ENCODE measurements at places on chromosomes 11 and 22.
A peak's percentile ranks its signal among the peaks of the same experiment; 100 is the strongest.

- no peak for DNase-seq
Observed at GRCh38 chr11:68457898-68458249, 2.7 kb upstream of the PPP6R3 start.

DNA sequence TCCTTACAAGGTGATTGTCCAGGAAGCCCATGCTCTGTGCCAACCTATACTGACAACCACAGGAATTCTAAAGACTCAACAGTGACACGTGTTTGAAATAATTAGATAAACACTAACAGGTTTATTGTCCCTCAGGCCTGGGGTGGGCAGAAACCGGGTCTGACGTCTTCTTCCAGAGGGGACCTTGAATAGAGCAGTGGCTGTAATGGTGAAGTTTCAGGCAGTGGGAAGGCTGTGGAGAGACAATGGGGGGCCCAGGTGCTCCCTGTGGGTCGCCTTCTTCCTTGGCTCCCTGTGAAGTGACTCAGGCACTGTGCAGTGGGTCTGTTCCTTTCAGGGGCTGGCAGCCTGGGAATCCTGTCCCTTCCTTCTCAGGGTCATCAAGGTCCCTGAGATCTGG lies 54.6 kb downstream of the OTOG start:
- no peak for DNase-seq

DNA sequence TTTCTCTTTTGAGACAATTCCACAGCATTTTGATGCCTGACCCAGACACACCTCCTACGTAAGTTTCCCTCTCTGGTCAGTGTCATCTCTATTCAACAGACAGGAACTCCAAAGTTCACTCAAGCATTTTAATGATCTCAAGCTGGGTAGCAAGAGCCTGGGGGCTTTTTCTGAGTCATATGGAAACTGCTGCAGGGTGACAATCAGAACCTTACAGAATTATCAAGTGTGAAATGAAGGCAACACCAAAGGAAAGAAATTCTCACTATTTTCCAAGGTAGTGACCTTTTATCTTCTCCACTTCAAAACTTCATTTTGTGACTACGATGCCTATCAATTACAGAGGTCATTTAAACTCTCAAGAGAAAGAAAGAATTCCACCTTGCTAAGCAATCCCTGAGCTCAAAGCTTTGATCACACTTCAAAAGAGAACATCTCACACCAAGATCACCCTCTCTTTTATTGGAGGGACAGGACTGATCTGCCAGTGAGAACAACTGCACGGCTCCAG lies 229.0 kb upstream of the ZC3H12C start:
- DNase-seq, result peak; percentile 35

DNA sequence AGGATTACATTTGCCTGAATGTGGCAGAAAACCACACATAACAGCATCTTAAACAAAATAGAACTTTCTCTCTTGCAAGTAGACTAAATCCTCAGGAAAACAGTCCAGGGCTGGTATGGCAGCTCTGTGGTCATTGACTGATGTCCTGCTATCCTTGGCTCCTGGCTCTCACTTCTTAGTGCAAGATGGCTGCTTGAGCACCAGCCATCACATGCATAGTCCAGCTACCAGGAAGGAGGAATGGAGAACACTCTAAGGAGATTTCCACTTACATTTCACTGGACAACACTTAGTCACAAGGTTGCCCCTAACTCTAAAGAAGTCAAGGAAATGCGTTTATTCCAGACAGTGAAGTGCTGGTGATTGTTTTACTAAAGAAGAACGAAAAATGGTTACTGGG lies 13.6 kb downstream of the RIBC2 start:
- DNase-seq, result no peak

GRCh38 chr11:44600839-44601383 lies 35.4 kb downstream of the CD82 start:
- DNase-seq, result no peak

DNA sequence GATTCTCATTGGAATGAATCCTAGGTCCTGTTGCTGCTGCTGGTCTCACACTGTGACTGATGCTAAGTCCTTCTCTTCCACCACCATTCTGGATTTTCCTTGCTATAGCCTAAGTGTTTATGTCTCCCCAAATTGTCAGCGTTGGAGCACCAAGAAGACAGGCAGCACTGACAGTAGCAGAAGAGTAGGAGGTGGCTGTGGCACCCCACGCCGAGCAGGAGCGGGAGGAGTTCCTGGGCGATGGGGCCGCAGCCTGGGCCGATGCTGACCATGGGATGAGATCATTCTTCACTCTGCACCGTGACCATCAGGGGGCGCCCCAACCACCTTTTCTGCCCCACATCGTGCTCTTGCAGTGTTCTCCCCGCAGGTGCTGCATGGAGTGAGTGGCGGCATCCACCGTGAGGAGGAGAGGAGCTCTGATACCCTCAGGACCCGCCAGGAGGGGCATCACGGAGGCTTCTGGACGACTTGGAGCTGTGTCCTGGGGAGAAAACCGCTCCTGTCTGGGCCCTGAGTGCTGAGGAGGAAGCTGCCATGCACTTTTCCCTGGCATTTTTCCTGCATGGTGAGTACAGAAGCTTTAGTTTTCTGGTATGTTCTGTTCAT lies 57.0 kb downstream of the LRRC74B start:
- DNase-seq, result peak; percentile 85

DNA sequence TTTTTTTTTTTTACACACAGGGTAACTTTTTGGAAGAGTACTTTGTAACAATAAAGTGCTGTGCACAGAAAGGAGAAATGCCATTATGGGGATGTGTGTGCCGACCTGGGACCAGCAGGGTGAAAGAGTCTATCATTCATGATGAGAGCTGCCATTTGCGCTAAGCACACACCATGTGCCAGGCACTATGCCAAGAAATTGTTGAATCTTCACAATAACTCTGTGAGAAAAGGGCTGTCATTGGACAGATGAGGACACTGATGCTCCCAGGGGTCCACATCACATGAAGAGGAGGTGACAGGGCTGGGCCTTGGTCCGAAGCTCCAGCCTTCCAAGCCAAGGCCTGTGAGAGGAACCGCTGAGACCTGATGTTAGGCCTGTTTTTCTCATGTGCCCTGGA lies 5.6 kb downstream of the DUSP18 start:
- DNase-seq, result no peak

DNA sequence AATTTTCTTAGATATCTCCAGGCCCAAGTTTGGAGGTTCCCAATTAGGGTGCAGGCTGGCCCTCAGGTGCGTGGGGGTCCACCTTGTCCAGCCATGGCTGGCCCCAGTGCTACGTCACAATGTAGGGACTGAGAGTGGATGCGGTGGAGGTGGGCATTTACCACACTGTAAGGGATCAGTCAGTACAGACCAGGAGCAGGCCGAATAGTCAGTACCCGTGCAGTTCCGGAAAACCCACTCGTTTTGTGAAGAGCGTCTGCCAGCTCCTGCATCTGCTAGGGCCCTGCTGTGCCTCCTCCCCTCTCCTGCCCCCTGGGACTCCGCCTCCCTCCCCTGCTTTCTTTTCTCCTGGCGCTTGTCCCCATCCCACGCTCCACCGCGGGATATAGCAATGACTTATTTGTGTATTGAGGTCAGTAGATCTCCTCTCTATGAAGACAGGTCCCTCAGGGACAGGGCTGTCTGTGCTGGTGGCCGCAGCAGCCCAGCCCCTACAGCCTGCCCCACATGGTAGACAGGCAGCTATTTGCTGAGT lies 50.4 kb upstream of the SEPTIN5 start:
- DNase-seq, result no peak

- DNase-seq, result no peak
Observed at GRCh38 chr11:91804042-91804441, 420.6 kb upstream of the FAT3 start.

DNA sequence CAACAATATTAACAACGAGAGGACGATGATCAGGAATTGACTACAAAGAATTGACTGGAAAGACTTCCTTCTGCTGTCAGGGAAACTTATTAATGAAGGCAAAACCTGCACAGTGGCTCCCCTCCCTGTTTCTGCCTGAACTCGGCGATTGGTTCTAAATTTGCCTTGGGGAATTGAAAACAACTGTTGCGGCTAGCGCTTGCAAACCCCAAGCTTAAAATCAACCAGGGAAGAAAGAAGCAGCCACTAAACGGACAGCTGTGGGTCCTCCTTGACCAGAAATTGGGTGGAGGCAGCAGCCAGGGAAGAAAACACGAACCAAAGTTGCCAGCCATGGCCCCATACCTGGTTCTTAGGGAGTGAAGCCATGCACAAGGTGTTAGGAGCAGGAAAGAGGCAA lies 383.5 kb upstream of the CADM1 start:
- no peak for DNase-seq

- DNase-seq, result no peak
Observed at GRCh38 chr11:100340466-100341319, 346.4 kb upstream of the ARHGAP42 start.

- DNase-seq, result peak; percentile 76
Observed at GRCh38 chr11:60193687-60194433, 11.0 kb upstream of the MS4A6A start.

DNA sequence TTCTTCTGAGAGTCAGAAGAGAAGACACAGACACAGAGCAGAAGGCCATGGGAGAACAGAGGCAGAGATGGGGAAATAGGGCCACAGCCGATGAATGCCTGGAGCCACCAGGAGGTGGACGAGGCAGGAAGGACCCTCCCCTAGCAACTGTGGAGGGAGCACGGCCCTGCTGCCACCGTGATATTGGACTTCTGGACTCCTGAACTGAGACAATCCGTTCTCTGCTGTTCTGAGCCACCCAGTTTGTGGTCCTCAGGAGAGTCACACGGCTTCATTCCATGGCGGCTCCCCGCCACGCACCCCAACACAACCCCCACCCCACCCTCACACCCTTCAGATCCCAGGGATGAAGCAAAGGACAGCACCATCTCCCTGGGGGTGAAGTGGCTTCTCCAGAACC lies 338.1 kb downstream of the CTTN start:
- DNase-seq, result no peak

- DNase-seq, result no peak
Observed at GRCh38 chr11:72594493-72595291, 79.5 kb downstream of the PDE2A start.

DNA sequence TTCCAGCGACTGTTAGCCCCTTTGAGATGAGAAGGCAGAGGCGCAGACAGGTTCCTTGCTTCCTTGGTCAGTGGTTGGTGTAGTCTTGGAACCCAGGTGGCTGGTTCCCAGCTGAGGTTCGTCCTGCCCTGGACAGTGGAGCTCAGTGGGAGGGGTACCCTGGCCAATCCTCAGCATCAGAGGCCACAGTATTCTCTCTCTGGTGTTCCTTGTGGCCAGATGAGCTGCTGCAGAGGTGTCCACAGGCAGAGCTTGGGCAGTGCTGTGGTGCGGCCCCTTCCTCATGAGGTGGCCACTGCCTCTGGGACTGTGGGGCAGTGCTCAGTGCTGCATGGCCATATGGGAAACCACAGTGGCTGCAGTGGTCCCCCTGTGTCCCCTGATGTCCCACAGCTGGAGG lies 61.8 kb downstream of the CTTN start:
- DNase-seq, result no peak

- DNase-seq, result no peak
Observed at GRCh38 chr22:18979957-18980356, 43.9 kb upstream of the PRODH start.

- DNase-seq, result no peak
Observed at GRCh38 chr11:21866781-21867180, 326.1 kb upstream of the ANO5 start.

- peak; percentile 6 for DNase-seq
Observed at GRCh38 chr11:45319077-45319476, 32.9 kb upstream of the SYT13 start.

DNA sequence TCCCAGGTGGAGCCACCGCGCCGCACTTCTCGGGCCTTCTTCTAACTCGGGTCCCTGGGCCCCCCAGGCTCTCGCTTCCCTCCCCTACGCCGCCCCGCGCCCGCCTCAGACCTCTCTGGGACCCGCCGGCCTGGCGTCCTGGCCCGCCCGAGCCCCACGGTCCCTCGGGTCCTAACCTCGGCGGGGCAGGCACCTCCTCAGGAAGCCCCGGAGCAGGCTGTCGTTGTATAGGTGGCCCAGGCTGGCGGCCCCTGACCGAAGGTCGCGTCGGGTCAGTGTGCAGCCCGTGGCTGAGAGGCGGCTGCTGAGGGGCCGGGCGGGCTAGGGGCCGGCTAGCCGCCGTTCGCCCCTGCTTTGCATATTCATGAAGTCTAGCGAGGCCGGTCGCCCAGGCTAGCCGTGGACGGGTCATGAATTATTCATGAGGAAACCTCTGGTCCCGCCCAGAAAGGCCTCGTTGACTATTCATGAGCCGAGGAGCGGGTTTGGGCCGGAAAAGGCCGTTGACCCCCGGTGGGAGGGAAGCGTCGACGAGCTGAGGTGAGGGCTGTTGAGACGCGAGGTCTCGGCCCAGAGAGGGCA lies at the start of gene HORMAD2:
HORMAD2 (plus strand) TSS at position 513 of the 582 bp plus-strand sequence. CDS start 13,489 bp downstream, outside the sequence.
- DNase-seq, result no peak

- peak; percentile 60 for DNase-seq
Observed at GRCh38 chr22:23984430-23984829, 4.5 kb downstream of the GSTT2 start.

DNA sequence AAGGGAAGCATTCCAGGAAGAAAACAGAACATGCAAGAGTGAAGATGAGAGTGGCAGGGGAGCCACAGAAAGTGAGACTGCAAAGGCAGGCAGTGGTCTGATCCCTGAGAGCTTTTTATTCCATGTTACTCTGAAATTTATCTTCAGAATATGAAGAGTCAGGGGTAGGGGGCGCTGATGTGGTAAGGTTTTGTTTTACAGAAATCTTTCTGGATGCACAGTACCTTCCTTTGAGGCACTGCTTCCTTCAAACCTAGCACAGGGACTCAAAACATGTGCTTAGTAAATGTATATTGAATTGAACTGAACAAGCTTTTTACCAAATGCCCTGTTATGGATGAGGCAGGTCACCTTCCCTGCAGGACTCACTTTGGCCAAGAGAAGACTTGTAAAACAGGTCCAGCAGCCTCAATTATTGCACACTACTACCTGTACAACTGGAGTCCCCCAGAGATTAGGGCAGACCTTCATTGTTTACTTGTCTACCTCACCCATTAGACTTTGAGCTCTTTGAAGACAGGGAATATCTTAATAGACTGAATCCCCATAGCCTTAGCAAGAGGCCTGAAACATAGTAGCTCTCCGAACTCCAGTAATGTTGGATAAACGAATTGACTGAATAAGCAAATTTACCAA lies 2.2 kb downstream of the PAK1 start:
- DNase-seq, result peak; percentile 10

- DNase-seq, result peak; percentile 75
Observed at GRCh38 chr22:36065775-36066544, 37.3 kb upstream of the RBFOX2 start.

DNA sequence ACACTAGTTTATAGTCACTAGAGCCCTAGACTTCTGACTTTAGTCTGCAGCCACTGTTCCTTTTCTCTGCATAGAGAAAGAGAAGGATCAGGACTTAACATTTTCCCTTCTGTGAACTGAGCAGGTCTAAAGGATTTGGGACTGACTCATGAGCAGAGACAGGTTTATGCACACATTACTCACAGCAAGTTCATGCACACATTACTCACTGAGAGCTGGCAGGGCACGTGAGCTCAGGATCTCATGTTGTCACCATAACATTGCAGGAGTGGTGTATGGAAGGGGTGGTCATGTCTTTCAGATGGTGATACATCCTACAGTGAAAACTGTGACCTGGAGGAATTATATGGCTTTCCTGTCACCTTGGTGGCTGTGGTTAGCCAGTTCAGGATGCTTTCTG lies 56.4 kb downstream of the CEP164 start:
- DNase-seq, result no peak
